ENCODE measurements at places on chromosomes 5 and 9. TPM values are rescaled to one million over a fixed set of nuclear protein-coding genes. Genes with fewer than 3 reads are reported as not detected.

Gene CDX1
- total RNA-seq, result 349 TPM

Gene GBGT1
- 13.6 TPM for total RNA-seq

Gene KIF4B
- total RNA-seq, result not detected

Gene CDC25C
- total RNA-seq, result 0.94 TPM

Gene MSMP
- not detected for total RNA-seq

Gene CCDC152
- total RNA-seq, result not detected
